HepG2 (cell line): ENCODE measurements at places on chromosomes 16 and 17.

- no peak for DNase-seq
Measured at GRCh38 chr17:28065706-28066105, 23.2 kb downstream of the NLK start.

DNA sequence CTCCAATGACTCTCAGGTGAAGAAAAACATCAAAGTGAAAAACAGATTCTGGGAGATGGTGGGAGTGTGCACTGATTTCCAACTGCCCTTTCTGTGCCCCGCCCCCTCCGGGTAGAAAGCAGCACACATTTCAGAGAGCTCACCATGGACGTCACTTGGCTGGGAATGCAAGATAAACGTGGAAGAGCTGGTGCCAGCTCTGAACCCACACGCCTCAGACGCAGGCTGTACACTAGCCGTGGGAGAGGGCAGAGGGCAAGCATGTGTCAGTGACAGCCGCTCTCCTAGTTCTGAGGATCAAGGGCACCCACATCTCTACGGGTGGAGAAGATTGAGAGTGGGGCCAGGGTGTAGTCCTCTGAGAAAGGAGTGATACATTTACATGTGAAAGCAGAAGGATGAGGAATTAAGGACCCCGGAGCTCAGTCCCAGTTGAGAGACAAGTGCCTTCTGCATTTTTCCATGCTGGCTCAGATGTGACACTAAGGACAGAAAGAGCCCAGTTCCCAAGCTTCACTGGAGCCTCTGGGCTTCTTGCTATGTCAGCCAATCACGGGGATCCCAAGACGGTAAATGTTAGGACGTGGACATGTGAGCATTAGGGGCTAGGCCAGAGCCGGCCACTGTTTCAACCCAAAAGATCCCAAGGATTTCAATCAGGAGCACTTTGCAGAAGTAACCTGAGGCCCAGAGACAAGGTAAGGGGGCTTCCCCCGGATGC lies 101.3 kb downstream of the ZFHX3 start:
- DNase-seq: no peak

DNA sequence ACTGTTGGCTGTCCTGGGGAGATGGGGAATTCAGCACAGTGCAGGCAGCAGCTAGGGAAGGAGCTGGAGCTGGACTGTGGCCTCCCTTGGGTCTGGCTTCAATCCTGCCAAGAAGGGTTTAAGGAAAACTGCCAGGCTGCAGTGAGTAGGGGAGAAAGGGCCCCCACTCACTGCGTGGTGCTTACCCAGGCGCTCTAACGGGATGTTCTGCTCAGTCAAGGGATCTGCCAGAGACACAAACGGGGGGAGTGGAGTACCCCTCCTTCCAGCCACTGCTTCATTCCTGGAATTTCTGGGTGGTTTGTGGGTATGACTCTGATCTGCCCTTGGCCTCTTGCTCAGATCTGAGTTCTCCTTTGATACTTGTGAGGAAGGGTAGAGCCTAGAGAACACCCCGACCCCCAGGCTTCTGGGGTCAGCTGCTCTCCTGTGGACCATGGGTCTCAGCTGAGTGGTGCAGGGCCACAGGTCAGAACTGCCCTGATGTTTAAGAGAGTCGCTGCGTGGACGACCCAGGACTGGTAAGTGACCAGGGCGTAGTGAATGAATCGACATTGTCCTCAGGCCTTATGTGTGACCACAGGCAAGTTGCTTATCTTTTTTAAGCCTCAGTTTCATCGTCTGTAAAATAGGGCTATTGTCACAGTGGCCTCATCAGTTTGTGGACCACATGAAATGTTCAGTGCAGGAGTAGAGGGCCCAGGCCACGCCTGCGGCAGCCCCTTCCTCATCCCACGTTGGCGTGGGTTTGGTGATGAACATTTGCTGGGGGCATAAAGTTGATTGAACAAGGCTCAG lies 9.6 kb downstream of the CRISPLD2 start:
- no peak for DNase-seq

DNA sequence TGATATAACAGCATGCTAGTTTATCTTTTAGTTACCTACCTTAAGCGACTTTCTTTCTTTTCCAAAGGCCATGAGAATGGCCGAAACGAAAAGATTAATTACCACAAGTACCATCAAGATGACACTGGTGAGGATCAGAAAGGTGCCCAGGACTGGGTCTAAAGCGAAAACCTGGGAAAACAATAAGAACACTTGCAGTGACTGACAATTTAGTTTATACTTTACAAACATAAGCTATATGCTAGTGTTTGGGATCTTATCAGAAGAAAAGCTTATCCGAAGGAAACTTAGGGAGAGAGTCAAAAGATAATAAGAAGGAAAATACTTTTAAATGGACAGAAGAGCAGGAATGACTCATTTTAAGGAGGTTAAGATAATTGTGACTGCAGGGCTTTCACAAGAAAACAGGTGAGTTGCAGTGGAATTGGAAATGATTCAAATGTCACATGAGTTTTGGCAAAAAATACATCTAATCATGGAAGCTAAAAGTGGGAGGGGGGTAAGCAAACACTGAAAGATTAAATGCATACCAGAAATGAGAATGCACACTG lies 34.8 kb downstream of the IST1 start:
- no peak for DNase-seq

- no peak for DNase-seq
Measured at GRCh38 chr16:84794186-84794585, 25.6 kb upstream of the CRISPLD2 start.

GRCh38 chr17:43882761-43883415 lies 24.4 kb downstream of the MPP2 start:
- DNase-seq: no peak

GRCh38 chr16:19683453-19684236 lies 34.4 kb downstream of the KNOP1 start:
- no peak for DNase-seq

- no peak for DNase-seq
Measured at GRCh38 chr16:82405736-82406135, 221.0 kb upstream of the CDH13 start.

GRCh38 chr16:22353191-22353919 lies 21.1 kb downstream of the CDR2 start:
- DNase-seq: peak; percentile 66

- DNase-seq: no peak
Measured at GRCh38 chr17:77148940-77149510, 8.3 kb downstream of the SEC14L1 start.

DNA sequence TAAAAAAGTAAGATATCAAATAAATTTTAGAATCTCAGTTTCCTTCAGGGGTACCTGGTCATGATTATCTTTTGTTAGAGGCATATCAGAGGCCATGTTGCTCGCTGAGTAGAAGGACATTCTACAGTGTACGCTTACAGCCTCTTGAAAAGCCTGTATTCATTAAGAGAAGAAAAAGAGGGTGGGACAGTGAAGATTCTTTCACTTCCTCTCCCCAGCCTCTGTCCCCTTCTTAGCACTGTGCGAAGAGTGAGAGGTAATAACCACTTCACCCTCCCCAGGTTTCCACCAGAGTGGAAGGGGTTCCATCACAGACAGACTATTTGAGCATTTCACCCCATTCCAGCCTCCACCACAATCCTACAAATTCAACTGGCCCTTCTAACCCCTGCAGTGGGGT lies 4.8 kb upstream of the LPO start:
- DNase-seq: no peak

GRCh38 chr17:42590886-42591285 lies 13.4 kb upstream of the PSMC3IP start:
- DNase-seq: no peak

DNA sequence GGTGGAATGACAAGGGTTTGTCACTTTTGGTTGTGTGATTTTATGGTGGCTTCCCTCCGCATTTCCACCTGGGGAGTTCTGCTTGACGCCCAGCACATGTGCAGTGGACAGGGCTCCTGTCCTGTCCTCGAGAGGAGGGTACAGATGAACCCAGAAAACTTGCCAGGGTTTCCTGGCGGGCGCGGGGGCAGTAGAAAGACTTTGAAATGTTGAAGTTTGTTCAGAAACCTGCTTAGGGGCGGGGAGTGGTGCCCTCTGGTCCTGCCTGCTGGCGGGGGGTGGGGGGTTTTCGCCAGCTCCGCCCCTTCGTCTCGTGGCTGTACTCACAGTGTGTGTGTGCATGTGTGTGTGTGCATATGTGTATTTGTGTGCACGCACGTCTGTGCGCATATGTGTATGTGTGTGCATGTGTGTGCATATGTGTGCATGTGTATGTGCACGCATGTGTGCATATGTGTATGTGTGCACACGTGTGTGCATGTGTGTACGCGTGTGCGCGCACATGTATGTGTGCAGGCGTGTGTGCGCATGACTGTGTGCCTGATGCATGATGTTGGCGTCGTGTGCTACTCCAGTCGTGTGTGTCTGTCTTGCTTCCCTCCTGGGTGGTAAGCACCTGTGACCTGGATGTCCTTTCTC lies 6.8 kb downstream of the FN3KRP start:
- DNase-seq: no peak

DNA sequence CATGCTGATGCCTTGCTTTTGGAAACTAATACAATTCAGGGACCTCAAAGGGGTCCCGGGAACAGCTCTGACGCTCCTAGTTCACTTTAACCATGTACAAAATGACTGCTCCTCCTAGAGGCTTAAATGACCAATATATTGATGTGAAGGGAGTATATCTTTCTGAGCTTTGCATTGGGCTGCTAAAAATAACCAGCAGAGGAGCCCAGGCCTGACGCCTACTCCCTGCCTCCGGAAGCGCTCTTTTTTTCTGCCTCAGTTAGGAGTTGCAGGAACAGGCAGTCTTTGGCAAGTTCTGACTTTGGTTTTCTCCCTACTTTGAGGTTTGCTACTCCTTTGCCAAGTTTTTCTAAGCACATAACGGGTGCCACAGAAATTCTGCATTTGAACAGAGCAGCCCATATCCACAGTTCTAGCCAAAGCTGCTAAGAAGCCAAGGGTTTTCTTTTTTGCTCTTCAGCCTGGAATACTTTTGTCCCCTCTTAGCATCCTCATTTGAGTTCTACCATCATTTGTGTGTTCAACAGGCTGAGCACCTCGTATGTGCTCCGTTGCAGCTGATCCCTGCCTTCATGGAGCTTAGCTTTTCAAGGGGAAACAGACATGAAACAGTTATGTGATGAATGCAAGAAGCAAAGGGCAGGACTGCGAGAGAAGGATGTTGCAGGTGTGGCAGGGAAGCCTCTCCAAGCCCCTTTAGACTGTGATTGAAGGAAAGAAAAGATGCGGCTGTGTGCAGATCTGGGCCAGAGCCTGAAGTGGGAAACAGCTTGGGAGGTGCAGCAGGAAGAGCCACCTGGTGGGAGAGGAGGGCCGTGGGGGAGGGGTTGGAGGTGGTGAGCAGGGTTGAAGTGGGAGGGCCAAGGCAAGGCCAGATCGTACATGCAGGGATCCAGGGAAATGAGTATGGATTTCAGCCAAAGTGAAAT lies 2.8 kb upstream of the NAGPA start:
- DNase-seq: peak; percentile 74

- no peak for DNase-seq
Measured at GRCh38 chr17:29433541-29433940, 43.4 kb downstream of the TAOK1 start.

GRCh38 chr17:72706396-72706981 lies 386.0 kb downstream of the SLC39A11 start:
- peak; percentile 60 for DNase-seq

GRCh38 chr17:14772776-14773175 lies 471.9 kb downstream of the HS3ST3B1 start:
- DNase-seq: no peak

- no peak for DNase-seq
Measured at GRCh38 chr16:50306287-50306686, 39.9 kb downstream of the ADCY7 start.

DNA sequence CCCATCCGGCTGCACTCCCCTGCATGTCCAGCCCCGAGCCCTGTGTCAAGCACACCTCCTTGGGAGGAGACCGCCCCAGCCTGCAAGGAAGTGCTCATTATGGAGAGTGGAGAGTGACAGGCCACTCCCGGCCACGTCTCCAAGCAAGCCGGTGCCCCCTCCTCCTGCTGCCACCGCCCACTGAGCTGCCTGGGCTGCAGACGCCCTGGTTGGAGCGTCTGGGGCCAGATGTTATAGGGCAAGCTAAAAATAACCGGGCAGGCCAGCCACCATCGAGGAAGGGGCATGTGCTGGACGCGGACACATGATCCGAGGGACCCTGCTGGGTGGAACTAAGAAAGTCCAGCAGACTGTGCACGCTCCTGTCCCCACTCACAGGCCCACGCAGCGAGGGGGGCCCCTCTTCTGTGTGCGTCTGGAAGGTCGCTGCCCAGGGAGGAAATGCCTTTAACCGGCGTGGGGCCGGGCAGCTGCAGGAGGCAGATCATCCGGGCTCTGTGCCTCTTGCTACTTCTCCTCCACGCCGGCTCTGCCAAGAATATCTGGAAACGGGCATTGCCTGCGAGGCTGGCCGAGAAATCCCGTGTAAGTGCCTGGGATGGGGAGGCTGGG lies at the start of gene WFDC1:
WFDC1 (plus strand) TSS at position 348 of the 612 bp plus-strand sequence; CDS start at position 442, 94 bp downstream.
- no peak for DNase-seq

- peak; percentile 31 for DNase-seq
Measured at GRCh38 chr16:81885976-81886586, 107.0 kb downstream of the PLCG2 start.

DNA sequence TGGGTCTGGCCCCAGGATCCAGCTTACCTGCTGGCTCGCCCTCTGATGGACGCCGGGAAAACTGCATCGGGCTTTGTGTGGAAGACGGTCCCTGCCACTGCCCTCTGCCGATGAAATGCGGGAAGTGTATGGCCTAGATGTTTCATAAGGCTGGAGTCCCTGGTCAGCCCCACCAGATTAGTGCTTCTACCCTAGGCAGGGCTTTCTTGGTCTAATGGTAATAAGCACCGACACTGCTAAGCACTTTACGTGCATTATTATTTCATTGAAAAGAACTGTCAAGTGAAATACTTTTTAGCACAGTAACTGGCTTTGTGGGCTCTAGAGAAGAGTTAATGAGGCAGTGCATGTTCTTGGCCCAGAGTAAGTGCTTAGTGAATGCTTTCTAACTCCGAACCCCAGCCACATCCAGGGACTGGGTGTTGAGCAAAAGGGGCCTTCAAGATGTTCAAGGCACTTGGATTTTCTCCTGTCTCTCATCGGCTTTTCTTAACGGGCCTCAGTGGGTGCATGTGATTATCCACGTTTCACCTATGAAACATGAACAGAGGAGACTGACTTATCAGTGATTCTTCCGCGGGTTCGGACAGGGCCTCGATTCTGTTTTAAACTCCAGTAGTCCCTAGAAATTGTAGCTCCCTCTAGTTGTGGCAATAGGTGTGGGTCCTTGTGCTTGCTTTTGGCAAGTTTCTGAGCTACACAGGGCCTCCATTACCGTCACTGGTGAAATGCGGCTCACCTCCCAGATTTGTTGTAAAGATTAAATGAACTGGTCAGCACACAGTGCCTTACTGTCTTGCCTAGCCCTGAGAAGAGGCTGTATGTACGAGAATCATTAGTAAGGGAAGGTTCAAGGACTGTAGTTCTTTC lies 6.6 kb downstream of the TRAF4 start:
- peak; percentile 88 for DNase-seq

GRCh38 chr17:79674506-79675412 lies 56.0 kb upstream of the ENPP7 start:
- DNase-seq: no peak

- no peak for DNase-seq
Measured at GRCh38 chr17:27226611-27227230, 67.2 kb upstream of the WSB1 start.
